ENCODE measurements at places on chromosomes 6 and 20.

- no peak for DNase-seq
Measured at GRCh38 chr20:58995461-58996225, 11.4 kb downstream of the CTSZ start.

DNA sequence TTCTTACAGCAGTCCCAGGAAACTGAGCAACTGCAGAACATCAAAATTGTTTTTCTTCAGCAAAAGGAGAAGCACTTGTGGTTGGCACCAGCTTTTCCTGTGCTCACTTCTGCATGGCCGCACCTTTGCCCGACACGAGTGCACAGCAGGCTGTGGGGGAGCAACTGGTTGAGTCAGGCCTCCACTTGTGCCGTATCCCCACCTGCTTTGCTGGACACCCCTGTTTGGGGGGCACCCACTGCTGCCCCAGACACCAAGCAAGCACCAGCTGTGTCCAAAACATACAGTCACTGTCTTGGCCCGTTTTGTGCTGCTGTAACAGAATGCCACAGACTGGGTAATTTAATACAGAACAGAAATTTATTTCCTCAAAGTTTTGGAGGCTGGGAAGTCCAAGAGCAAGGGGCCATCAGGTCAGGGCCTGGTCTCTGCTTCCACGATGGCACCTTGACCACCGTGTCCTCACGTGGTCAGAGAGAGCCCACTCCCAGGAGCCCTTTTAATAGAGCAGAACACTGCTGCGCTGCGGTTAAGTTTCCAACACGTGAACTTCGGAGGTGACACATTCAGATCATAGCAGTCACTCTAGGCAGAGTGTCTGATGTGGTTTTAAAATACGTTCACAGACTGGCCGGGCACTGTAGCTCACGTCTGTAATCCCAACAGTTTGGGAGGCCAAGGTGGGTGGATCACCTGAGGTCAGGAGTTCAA lies 8.7 kb upstream of the GMEB2 start:
- peak; percentile 57 for DNase-seq

- DNase-seq: no peak
Measured at GRCh38 chr20:16313917-16314316, 259.3 kb downstream of the KIF16B start.

DNA sequence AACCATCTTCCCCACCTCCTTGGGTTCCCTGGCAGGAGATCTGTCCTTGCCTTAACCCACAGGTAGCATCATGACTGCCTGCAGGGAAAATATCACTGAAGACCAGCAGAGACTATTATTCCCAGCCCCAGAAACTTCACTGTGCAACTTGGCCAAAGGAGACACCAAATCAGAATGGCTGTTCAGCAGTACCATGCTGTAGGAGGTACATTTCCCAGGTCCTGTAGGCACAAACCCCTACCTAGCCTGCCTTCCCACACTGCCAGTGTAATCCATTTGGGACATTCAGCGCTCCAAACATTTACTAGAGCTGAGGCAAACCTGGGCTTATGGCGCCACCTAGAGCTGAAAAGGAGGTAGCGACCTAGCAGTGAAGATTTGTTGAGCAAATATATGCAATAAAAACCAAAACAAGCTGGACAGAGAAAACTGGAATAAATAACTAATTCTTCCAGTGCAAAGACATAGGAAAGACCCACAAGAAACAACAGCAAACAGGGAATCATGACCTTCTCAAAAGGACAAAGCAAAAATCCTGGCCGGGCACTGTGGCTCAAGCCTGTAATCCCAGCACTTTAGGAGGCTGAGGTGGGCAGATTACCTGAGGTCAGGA lies 60.3 kb downstream of the VTA1 start:
- DNase-seq: peak; percentile 33

GRCh38 chr6:147709396-147710272 lies 201.1 kb downstream of the SAMD5 start:
- DNase-seq: no peak

DNA sequence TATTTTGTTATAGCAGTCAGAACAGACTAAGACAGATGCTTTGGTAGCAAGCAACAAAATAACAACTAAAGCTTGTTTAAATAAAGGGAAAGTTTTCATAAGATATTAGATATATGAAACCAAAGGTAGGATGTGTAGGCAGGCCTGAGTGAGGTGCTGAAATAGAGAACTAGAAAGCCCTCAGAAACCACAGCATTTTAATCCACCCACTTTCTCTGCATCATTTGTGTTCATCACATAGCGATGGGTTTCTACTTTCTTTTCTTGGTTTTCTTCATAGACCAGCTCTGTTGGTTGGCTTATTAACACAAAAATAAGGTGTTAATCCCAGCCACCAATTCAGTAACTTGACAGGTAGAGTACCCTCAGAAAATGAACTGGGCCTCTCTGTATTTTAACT lies 58.6 kb downstream of the RPS12 start:
- DNase-seq: no peak

- DNase-seq: no peak
Measured at GRCh38 chr6:138242987-138243592, 24.8 kb upstream of the PBOV1 start.

- no peak for DNase-seq
Measured at GRCh38 chr6:64683682-64684081, 1023.3 kb downstream of the EYS start.

DNA sequence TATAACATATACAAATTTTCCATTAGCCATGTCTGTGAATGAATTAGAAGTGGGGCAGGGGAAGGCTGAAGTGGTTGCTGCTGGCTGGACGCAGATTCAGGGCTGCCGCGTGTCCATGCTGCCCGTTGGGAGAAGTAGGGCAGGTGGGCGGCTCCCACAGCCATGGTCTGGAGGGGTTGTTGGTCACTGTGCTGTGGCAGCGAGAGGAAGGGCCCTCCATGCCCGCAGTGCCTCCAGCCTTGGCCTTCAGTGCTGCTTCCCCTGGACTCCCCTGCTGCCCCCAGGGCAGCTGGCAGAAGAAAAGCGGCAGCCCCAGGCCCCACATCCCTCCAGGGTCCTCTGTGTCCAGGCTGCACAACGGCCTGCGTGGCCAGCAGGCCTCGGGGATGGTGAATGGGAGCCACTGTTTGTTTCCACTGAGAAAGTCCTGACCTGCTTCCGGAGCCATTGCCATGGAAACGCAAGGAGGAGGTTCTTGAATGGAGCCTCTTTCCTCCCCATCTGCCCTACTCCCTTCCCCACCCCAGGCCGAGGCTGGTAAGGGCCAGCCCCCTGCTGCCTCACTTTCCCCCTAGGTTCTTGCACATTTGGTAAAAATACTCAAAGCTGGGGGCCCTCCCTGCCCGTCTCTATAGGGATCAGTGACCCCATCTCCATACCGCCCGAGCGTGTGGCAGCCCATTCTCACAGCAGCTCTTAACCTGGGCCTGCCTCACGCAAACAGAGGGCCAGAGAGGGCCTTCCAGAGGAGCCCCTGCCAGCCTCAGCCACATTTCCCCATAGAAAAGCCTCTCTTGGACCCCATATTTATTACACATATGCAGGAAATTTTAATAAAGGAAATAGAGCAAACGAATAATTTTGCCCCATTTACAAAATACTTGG lies 113.3 kb downstream of the SASH1 start:
- DNase-seq: no peak

DNA sequence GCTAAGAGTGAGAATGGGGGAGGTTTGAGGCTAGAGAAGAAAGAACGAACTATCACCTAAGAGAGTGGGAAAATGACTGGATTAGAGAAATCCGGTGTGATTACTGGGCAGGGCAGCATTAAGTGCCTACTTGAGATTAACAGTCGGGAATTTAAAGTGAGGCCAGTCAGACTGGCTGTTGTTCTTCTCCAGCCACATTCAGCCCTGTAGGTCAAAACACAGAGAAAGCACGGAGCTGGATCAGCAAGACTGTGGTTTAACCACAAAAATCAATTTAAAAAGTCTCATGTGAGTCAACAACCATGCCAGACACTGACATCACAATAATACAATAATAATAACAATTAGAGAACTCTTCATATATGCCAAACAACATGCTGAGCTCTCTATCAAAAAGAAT lies 301.9 kb upstream of the SGK1 start:
- no peak for DNase-seq

DNA sequence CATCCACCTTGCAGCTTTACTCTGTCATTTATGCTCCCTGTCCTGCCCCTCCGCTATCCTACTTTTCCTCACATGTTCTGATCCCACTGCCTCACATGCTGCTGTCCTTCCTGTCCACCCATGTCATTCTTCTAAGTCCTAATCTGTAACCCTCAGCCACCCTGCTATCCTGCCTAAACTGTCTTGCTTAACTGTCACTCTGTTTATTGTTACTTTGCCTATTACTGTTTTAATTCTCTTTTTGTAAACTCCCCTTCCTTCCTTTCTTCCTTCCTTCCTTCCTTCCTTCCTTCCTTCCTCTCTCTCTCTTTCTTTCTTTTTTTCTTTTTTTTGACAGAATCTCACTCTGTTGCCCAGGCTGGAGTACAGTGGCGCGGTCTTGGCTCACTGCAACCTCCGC lies 1.4 kb downstream of the CUL9 start:
- no peak for DNase-seq

- no peak for DNase-seq
Measured at GRCh38 chr20:33556246-33556645, 66.3 kb downstream of the CBFA2T2 start.

- DNase-seq: no peak
Measured at GRCh38 chr6:34381081-34381480, 11.4 kb downstream of the NUDT3 start.
